ENCODE measurements at places on chromosomes 6 and 20.

- DNase-seq: peak; percentile 55
These were observed 435 bp downstream of the KIFC1 start for GRCh38 chr6:33391922-33392594.

DNA sequence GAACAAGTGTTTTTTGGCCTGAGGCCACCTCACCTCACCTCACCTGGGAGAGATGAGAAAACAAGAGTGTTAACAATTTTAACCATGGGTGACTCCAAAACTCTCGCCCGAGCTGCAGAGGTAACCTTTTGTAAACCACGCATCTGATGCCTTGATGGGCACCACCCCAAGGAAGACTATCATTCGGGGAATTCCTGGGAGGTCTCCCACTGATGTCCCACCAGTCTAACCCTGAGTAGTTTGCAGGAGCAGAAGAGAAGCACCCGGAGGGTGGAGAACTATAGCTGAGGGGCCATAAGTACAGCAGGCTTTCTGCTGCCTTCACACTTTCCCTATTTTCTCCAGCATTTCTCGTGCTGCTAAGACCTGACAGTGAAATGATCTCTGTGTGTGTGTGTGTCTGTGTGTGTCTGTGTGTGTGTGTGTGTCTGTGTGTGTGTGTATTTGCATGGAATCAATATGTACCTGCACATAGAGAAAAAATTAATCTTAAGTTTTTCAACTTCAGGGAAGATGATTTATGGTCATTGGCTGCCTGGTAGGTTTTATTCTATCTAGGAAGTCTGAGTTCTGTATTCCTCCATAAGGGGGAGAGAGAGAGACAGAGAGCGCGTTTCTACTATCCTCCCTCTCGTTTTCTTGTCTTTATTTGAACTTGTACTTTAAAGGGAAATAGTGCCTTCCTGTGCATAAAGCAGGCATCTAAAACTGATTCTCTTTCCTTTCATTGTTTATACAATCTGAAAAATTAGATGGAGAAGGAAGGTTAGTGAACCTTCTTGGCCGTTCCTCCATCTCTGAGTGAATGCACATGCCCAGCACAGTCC is 75.8 kb downstream of the CAP2 start:
- no peak for DNase-seq

GRCh38 chr6:154510144-154510905 is at the start of gene CNKSR3:
CNKSR3 (minus strand) TSS chr6:154510685; CDS start chr6:154510114, 571 bp downstream.
- DNase-seq: peak; percentile 63

- no peak for DNase-seq
These were observed 92.3 kb downstream of the SEL1L2 start for GRCh38 chr20:13898012-13898612.

DNA sequence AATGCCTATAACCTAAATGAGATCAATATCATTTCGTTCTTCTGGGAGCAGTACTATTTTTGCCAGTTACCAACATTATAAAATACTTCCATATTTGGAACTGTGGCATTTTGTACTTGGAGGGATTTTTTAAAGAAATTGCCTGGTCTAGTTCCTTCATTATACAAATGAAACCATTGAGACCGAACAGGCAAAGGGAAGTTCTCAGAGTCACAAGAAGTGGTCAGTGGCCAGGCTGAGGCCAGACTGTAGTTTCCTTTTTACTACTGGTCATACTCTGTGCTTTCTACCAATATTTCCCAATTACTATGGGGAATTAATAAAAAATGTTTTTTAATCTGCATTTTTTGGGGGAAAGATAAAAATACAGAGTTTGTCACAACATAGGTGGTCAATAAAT is 332.0 kb downstream of the NRN1 start:
- peak; percentile 82 for DNase-seq

DNA sequence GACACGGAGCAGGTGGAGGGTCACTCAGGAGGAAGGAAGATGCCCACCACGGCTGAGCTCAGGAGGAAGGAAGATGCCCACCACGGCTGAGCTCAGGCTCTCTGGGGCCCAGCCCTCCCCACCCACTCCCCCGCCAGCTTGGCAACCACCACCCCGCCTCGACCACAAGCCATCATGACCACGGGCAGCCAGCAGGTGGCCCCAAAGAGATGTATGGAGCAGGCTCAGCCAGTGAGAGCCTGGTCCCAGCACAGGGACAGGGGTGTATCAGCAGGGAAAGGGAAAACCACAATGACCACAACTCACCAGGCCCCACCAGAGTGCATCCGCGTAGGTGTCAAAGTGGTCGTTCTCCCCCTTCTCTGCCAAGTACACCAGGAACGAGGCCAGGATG is 30.4 kb downstream of the KCNQ2 start:
- peak; percentile 37 for DNase-seq

GRCh38 chr6:101066481-101066880 is 185.4 kb upstream of the ASCC3 start:
- DNase-seq: no peak

GRCh38 chr6:75495011-75495410 is 1.4 kb upstream of the FILIP1 start:
- no peak for DNase-seq

- DNase-seq: no peak
These were observed 91.5 kb downstream of the RIN2 start for GRCh38 chr20:19849341-19850197.

DNA sequence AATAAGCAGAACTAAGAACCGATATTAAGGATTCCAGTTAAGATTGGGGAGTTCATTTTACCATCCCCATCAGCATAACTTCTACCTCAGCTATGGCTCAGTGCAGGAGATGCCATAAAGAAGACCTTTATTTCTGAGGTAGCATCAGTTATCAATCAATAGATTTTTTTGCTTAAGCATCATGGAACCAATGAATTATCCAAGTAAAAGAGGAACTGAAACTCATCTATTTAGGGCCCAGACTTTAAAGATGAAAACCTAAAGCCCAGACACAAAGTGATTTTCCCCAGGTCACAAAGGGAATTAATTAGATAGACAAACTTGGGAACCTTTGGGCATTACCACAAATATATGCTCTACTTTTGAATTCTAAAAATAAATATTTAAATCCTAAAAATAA is 59.2 kb upstream of the TINAG start:
- no peak for DNase-seq

- no peak for DNase-seq
These were observed 99.7 kb downstream of the CLIC5 start for GRCh38 chr6:45915780-45916468.

DNA sequence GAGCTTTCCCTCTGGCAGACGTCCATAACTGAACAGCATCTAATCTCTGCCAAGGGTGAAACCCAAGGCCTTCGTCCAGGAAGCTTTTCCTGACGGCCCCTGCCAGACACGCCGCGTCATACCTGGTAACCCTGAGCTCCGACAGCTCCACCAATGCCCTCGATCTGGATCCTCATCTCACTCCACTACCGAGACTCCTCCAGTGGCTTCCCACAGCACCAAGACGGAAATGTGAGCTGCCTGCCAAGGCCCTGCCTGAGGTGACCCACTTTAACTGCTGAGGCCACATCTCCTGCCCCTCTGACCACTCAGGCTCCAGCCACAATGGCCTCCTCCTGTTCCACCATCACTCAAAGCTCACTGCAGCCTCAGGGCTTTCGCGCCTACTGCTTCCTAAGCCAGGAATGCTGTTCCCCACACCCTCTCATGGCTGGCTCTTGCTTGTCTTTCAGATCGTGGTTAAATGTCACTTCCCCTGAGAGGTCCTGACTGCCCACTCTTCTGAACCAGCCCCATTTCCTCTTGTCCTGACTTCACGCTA is 143.2 kb downstream of the PREX1 start:
- peak; percentile 64 for DNase-seq

- no peak for DNase-seq
These were observed 27.7 kb upstream of the EDN1 start for GRCh38 chr6:12262236-12263061.

GRCh38 chr6:90249034-90249433 is 47.6 kb downstream of the BACH2 start:
- no peak for DNase-seq

DNA sequence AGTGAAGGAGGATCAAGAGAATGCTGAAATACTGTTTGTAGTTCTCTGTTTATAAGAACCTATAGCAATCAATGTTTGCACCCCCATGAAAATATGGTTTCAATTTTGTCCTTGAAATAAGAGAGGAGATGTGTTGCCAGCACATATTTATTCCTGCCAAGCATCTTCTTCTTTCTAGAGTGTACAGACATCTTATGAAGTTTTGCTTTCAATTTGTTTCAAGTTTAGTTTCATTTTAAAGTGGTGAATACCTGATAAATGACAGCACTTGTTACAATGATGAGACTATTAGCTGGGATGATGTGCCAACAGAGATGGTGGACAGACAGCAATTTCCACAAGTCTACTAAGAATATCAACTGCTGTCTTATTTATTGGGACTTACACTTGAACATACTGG is 39.2 kb upstream of the CENPW start:
- DNase-seq: no peak

DNA sequence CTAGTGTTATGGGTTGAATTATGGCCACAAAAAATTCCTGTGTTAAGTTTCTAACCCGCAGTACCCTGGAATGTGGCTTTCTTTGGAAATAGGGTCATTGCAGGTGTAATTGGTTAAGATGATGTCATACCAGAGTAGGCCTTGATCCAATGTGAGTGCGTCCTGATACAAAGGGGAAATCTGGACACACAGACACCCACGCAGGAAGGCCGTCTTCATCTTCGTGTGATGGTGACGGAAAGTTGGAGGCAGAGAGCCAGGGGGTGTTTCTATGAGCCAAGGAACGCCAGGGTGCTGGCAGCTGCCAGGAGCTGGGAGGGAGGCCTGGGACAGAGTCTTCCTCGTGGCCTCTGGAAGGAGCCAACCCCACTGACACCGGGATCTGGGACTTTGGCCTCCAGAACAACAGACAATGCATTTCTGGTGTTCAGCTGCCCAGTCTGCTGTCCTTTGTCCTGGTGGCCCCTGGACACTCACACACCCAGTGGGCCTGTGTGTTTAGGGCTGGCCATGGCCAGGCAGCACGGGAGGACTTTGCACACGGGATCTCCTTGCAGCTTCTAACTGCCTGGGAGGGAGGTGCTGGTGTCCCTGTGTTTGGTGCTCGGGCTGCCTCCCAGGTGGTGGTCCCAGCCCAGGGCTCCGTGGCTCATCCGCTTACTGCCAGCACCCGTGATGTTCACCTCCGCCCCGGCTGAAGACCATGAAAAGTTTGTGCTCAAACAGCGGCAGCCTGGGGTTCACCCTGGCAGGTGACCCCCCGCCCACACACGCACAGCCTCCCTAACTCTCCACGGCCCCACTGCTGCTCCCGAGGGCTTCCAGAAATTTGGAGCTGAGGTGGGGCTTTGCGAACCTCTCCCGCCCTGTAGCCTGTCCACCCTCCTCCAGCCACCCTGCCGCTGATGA is 53.4 kb upstream of the GATA5 start:
- no peak for DNase-seq

DNA sequence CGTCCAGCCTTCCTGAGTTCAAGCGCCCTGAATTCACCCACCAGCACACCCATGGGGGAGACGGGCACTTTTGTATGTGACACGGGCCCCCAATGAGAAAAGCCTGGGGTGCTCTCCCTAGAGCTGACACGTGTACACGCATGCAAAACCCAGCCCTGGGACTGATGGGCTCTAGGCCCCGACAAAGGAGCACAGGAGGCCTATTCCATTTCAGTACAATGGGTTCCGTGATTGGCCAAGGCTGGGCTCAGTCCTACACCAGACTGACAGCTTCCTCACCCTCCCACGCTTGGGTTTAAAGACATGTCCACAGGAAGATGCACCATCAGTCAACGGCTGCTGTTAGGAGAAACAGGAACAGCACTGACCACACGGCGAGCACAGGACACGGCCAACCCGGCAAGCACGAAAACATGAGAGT is 8.8 kb downstream of the ZBTB46 start:
- DNase-seq: peak; percentile 86

DNA sequence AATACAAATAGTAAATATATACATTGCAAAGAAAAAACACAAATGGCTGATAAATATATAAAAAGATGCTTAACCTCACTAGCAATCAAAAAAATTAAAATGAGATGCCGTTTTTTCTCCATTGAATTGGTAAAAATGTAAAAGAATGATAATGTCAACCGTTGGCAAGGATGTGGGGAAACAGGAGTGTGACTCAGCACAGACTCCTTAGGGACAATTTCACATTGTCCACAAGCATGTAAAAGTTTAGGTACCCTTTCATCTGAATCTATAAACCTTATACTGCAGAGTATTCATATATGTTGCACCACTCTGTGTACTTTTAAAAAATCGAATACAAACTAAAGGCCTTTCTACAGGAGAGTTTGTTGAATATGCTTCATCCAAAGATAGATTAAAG is 143.1 kb upstream of the RREB1 start:
- DNase-seq: no peak

DNA sequence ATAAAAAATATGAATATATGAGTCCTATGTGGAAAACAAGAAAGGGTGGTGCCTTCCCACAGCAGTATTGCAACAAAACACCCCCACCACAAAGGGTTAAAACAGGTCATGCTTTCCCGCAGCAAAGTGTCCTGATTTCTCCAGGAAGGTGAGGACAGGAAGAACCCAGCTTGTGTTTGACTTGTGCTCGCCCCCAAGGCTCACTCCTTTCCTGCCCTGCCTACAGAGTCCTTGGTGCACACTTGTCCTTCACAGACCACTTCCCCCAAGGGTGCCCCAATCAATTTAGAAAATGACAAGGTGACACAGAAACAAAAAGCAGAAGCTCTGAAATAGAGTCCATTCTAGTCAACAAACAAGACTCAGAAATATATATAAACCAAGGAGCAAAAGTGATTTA is 237.4 kb downstream of the PTPRK start:
- no peak for DNase-seq

GRCh38 chr20:38214256-38215193 is 46.0 kb downstream of the KIAA1755 start:
- DNase-seq: no peak

DNA sequence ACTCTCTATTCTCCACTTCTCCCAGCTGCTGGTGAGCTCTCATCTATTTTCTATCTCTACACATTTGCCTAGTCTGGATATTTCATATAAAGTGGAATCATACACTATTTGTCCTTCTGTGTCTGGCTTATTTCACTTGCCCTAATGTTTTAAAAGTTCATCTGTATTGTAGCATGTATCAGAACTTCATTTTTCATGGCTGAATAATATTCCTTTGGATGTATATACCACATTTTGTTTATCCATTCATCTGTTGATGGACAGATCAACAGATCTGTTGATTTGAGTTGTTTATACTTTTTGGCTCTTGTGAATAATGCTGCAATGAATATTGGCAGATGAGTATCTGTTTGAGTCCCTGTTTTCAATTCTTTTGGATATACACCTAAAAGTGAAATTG is 49.6 kb downstream of the NHLRC1 start:
- DNase-seq: no peak

DNA sequence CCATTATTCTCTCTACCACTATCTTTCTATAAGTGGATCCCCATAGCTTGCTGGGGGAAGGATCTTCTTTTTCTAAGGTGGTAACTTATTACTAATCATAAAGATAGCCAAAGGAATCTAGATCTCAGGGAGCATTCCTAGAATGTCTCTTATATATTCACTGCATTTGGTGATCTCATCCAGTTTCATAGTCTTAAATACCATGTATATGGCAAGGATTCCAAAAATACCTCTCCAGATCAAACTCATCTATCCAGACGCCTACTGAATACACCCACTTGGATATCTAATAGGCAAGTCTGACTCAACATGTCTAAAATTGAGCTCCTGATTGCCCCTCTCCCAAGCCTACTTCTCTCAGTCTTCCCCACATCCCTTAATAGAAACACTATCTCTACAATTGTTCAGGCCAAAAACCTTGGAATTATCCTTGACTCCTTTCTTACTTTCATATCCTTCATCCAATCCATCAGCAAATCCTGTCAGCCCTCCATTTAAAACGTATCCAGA is 264.4 kb downstream of the HACE1 start:
- no peak for DNase-seq
